ENCODE measurements at places on chromosomes 7 and 10.

DNA sequence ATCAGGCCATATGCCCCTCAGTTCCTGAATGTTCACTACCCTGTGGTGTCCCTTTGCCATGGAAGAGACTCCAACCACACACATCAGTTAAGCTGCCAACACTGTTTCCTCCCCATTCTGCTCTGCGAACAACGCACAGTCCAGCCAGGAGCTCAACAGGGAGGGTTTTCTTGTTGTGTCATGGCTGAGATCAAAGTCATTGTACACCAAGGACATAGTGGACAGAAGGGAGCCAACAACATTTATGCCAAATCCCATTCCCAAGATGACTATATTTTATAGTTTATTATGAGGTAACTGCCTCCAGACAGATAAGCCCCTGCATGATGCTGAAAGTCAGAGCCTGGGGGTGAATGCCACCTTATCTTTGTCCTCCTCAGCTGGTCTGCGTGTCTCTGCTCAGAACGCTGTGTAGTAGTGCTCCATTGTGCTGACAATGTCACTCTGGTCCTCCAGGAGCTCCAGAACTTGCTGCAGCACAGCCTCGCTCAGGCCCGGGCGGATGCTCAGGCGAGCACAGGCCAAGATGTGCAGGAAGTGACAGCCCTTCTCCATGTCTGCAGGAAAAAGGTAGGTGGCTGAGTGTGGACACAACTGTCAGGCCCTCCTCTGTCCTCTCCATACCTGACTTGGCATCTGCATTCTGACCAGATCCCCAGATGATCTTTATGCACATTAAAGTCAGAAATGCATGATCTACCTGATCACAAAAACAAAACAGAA lies 27.1 kb upstream of the SH3PXD2A start:
- DNase-seq = no peak

- no peak for DNase-seq
These were observed 50.1 kb downstream of the ADARB2 start for GRCh38 chr10:1687190-1687589.

DNA sequence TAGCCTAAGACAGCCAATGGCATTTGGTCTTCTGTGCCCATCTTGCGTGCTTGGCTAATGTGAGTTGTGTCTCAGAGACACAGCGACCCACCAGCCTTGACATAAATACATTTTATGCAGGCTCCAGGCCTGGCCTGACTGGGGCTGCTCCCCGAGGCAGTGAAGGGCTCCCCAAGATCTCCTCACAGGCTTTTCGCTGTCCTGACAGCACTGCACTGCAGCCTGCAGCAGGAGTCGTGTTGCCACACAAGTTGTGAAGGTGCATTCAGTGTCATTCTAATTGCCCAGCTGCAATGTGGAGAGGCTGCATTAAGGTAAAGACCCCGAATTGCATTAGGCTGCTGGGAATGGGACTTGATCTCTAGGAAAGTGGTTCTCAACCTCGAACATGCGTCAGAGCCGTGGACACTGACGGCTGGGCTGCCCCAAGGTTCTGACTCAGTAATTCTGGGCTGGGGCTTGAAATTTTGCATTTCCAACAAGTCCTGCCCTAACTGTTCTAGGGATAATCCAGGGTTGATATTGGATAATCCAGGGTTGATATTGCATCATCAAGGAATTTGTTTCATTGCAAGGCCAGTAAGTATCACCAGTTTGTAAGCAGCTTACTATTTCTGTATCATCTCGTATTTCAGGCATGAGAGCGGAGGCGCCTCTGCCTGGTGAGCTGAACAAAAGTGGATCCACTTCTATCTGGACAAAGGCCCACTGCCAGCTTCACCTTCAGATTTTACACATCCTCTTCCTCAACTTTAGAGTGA lies 108.7 kb upstream of the INSIG1 start:
- DNase-seq = no peak

GRCh38 chr7:30776971-30777370 lies 5.8 kb downstream of the MINDY4 start:
- no peak for DNase-seq

GRCh38 chr10:123213192-123213591 lies 59.0 kb downstream of the BUB3 start:
- DNase-seq = no peak

DNA sequence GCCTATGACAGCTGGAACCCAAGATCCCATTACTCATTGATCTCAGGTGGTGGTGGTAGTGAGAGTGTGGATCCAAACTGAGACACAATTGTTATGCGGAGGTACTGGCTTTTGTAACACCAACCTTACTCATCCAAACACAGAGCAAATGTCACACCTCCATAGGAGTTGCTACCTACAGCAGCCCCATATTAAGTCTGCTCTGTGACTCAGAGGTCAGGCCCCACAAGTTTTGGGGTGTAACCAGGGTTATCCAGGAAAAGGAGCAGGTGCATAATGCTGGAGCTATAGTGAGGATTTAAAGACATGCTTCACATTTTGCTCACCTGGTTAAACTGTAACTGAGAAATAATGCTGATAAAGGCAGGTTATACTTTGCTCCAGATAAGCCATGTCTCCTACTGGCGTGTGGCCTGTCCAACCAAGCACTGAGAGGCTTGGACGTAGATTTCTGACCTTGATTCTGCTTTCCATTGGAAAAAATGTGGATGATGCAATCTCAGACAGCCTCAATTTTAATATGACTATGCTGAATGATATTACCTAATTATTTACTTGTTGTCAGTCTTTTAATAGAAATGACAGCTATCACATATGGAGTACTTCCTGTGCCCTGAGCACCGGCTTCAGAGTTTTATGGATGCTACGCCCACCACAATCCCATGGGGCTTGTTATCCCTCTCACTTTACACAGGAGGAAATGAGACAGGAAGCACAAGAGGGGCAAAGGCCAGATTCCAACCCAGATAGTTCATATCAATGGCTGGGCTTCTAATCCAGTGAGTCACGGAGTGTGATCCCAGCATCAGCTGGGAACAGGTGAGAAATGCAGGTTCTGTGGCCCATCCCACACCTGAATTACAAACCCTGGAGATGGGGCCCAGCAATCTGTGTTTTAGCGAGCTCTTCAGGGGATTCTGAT lies 181.3 kb downstream of the CHN2 start:
- no peak for DNase-seq

DNA sequence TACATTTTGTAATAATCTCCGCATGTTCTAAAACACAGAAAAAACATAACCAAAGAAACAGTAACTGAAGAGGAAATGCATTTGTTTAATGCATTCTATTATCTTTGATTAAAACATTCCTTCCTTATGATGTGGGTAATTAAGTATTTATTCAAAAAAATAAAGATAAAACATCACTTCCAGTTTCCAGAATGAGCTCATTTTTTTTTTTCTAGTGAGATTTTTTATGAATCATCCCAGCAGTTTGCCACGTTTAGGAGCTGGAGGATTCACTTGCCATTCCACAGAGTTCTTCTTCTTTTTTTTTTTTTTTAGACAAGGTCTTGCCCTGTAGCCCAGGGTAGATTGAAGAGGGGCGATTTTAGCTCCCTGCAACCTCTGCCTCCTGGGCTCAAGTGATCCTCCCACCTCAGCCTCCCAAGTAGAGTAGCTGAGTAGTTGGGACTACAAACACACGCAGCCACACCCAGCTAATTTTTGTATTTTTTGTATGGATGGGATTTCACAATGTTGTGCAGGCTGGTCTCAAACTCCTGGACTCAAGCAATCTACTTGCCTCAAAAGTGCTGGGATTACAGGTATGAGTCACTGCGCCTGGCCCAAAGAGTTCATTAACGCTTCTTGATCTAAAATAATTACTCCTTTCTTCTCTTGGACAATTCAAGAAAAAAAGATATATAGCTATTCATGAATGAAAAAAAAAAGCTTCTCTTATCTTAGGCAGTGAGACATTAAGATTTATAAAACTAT lies 177.3 kb downstream of the DKK1 start:
- DNase-seq = no peak

DNA sequence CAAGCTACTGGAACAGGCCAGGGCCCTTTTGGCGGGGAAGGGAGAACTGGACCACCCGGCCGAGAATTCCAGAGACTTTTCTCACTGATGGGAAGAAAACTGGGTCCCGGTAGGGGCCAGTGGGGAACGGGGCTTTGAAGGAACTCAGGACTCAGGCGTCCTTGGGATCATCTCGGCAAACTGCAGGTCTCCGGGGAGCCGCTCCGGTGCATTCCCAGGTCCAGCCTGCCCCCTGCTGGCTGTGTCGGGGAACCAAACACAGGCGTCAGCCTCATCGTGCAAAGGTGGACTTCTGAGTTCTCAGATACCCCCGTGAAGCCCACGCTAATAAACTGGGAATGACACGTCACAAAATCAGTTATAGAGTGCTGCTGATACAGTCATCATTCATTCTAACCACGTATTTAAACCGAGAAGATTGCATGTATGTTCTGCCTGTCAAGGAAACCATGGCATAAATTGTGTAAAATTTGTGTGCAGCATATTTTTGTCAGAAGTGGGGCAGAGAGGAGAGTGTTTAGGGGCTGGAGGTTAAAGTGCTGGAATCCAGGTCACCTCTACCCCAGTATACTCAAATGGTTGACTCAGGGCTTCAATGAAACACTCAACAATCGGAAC lies 76.1 kb upstream of the CPXM2 start:
- DNase-seq = peak; percentile 74

DNA sequence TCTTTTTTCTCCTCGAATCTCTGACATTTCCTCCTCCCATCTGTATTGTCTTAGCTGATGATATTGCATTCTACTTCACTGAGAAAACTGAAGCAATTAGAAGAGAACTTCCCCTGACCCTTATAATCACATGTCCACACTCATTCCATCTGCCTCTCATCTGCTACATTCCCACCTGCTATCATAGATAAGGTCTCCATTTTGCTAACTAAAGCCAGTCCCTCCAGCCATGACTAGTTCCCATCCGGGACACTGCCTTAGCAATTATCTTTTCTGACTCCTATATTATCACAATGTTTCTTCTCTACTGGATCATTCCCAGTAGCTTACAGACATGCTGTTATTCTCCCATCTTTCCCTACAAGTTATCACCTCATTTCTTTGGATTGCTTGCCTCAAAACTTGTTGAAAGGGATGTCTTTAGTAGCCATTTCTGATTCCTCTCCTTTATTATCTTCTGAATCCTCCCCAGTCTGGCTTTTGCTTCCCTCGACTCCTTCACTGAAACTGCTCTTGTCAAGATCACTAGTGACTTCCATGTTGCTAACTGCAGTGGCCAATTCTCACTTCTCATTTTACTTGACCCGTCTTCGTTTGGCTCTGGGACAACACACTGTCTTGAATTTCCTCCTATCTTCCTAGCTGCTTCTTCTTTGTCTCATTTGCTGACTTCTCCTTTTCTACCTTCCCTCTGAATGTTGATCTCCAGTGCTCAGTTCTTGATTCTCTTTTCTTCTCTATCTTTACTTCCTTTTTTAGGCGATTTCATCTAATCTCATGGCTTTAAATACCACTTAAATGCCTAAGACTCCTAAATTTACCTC lies 35.9 kb downstream of the FZD1 start:
- DNase-seq = no peak

DNA sequence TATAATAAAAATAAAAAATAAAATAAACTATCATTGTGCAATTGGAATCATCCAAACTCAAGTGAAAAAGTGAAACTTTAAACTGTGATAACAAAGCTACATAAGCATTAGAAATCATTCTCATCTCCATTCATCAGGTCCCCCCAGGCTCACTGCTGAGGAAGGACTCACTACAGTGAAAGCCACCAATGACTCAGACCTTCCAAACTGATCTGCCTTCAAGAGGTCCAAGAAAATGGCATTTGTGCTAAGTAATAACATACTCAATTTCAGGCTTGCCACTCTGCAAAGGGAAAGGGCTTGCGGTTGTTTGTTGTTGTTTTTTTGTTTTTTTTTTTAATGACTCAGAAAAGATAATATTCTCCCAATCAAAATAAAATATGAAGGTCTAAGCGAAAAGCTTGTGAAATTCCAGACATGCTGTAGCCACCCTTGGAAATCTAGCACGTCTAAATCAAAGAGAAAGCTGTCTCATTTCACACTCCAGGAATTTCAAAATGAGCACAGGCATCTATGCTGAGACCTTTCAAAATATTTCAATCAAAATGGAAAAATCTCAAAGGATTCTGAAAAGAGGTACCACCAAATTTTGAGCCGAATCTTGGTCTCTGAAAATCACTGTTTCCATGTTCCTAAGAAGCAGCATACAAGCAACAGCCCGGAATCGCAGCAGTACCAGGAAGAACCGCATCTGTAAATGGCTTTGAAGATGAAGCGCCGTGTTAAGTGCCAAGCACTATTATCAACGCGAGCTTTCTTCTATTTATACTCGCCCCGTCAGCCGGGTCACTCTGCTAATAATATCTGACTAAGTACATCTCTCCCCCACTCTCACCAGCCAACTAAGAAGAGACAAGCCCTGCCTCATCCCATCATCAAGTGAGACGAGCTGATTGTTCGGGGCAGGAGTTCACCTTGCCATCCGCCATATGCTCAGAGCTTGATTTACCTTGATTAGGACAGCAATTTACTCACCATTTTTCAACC lies 13.5 kb downstream of the SFMBT2 start:
- peak; percentile 35 for DNase-seq

DNA sequence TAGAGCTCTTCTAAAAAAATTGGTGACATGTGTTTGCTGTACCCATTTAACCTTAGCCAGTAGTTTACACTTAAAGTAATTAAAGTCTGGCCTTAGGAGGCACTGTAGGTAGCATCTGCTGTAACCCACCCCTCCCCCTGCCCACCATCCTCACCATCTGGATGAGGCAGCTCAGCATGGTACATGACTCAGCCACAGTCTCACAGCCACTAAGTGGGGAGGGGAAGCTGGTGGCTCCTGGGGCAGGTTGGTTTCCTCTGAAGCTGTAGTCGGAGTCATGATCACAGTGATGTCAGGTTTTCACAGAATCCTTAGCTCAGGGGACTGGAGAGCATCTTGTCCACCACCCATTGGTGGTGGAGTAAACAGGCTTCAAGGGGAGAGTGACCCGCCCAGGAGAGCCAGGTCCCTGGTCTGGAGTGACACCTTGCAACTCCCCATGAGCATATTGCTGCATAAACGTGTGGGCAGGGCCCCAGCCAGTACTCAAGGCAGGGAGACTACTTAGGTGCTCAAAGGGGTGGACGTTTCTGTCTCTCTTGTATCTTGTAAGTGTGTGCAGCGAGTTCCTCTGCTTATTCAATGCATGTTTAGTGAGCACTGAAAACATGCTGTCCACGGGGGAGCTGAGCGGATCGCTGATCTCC lies 125.9 kb downstream of the GRK5 start:
- peak; percentile 60 for DNase-seq

GRCh38 chr10:72173262-72173618 lies 42.6 kb upstream of the ANAPC16 start:
- no peak for DNase-seq

DNA sequence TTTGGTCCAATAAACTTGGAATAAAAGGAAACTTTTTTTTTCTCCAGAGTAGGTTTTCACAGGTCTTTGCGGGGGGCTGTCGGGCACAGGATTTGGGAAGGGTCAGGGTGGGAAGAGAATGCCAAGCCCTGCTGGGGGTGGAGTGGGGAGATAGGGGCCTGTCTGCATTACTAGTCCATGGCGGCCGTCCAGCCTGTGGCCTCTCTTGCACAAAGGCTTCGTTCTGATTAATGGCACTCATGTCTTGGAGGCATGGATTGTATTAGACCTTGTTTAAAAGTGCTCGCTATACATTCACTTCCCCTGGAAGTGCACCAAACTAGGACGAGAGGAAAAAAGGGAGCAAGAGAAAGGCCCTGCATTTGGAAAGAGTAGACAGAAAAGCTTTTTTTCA lies 37.2 kb downstream of the LRMDA start:
- DNase-seq = no peak

Measured in stimulated activated CD4-positive, alpha-beta T cell treated with anti-CD3 and anti-CD28 coated beads, Interleukin-2, amount 100 ng/mL, for 24 hours (primary cell).